Nucleus accumbens (tissue), 56 donors: ENCODE measurements at places on chromosomes 7 and 10.

DNA sequence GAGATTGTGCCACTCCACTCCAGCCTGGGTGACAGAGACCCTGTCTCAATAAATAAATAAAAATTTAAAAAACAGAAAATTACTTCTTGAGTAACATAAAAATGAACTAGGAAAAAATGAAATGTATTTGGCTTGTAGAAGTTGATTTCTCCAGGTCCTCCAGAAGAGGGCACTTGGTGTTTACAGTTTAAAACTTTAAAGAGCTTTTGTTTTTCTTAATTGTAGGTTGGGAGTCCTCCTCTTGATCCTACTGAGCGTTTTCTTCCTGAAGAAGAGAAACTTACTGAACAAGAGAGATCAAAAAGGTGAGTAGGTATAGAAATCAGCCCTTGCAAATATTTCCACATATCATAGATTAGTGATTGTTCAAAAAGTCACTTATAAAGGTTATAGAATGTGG, 16.2 kb downstream of the KIFBP start:
- DNase-seq, result no peak

GRCh38 chr7:25391295-25391861, 163.1 kb upstream of the NPVF start:
- no peak for DNase-seq

GRCh38 chr7:141012044-141012685, 2.6 kb downstream of the MRPS33 start:
- DNase-seq, result peak; percentile 8

DNA sequence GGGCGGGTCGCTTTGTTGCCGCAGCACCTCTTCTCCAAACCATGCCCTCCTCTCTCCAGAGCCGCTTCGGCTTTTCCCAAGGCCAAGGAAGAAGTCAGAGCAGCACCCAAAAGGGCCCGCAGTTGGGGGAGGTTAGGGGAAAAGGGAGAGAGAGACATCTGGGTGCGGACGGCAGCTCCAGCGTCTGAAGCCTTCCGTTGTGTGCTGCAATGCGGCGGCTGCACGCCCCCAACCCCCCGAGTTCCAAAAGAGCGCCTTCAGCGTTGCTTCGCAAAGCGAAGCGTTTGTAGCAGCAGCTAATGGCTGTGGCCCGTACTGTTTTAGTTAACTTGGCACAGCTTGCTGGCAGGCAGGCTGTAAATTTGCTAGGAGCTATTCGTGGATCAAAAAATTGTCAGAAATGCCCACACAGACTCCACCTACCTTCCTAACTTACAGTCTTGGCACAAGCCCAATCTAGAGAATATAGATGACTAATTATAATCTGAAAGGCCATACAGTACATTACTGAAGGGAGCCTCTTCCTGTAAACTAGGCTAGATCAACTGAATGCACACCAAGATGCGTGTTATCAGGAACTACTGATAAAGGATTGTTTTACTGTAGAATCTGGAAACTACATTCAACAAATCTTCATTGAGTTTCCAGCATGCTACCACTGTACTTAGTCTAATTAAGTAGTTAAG, 1.1 kb upstream of the KBTBD2 start:
- DNase-seq, result peak; percentile 78

- no peak for DNase-seq
Measured at GRCh38 chr7:11171569-11172192, 198.0 kb downstream of the PHF14 start.

GRCh38 chr10:100229819-100230422, 525 bp upstream of the CHUK start:
- DNase-seq, result no peak

DNA sequence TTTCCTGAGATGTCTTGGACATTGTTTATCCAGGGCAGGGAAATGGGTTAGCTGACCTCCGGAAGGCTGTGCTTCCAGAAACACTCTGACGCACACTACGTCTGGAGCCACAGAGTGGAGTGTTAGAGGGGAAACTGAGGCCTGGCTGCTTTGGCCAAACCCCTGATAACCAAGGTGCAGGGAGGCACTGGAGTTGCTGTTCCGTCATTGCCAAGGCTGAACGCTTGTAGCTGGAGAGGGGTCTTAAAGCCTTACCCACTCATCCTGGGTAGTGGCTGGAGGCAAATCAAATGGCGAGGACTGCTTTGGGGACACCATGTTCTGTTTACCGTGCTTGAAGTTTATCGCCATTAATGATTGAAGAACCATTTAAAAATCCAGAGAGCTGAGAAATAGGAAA, 604.1 kb upstream of the FOXK1 start:
- DNase-seq, result no peak

- DNase-seq, result no peak
Measured at GRCh38 chr7:139830782-139831501, 1.9 kb downstream of the TBXAS1 start.
